ENCODE measurements at places on chromosomes 1 and 21.

GRCh38 chr1:240134596-240134995 is 42.9 kb downstream of the FMN2 start:
- peak; percentile 7 for DNase-seq

GRCh38 chr1:72322910-72323309 is 40.6 kb upstream of the NEGR1 start:
- no peak for DNase-seq

DNA sequence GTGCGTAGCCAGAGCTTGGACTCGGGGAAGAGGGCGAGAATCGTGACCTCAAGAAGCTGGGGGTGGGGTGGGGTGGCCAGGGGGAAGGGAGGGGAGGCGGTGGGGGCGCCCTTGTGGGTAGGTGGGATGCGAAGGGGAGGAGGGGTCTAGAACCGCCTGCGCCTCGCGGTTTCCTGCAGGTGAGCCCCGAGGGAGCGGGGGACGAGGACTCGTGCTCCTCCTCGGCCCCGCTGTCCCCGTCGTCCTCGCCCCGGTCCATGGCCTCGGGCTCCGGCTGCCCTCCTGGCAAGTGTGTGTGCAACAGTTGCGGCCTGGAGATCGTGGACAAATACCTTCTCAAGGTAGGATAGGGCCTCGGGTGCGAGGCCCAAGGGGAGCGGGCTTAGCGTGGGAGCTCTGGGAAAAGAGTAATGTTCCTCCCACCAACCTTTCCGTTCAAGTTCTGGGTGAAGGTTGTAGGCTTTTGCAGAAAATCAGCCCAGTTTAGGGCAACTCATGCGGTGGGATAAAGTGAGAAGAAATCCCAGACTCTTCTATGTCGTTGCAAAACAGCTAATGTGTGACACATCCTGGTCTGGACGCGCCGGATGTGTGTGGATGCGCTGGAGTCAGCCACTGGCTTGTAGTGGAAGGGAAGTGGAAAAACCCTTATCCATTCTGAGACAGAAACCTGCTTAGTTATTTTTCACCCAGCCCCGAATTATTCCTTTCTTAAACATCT is 2.9 kb downstream of the LHX8 start:
- peak; percentile 68 for DNase-seq

GRCh38 chr1:19081218-19081893 is 124.9 kb upstream of the IFFO2 start:
- no peak for DNase-seq

- no peak for DNase-seq
Measured at GRCh38 chr1:28428012-28428411, 58.5 kb downstream of the PHACTR4 start.

Data from adipocyte (in vitro differentiated cells).